ENCODE measurements at places on chromosomes 1 and 21.
A peak's percentile ranks its signal among the peaks of the same experiment; 100 is the strongest.

DNA sequence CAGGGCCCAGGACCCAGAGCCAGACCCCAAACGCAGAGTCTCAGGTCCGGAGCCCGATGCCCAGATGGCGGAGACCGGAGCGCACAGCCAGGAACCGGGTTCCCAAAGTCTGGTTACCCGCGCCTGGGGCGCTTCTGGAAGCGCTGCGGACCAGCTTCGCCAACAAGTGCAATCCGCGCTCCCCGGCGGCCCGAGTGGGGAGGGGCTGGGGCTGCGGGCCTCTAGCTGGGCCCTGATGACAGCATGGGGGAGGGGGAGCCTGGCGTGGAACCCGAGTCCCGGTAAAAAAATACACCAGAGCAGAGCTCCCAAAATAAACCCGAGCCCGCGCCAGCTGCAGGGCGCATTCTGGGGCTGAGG is 494 bp downstream of the NT5C1A start:
- DNase-seq, result no peak

DNA sequence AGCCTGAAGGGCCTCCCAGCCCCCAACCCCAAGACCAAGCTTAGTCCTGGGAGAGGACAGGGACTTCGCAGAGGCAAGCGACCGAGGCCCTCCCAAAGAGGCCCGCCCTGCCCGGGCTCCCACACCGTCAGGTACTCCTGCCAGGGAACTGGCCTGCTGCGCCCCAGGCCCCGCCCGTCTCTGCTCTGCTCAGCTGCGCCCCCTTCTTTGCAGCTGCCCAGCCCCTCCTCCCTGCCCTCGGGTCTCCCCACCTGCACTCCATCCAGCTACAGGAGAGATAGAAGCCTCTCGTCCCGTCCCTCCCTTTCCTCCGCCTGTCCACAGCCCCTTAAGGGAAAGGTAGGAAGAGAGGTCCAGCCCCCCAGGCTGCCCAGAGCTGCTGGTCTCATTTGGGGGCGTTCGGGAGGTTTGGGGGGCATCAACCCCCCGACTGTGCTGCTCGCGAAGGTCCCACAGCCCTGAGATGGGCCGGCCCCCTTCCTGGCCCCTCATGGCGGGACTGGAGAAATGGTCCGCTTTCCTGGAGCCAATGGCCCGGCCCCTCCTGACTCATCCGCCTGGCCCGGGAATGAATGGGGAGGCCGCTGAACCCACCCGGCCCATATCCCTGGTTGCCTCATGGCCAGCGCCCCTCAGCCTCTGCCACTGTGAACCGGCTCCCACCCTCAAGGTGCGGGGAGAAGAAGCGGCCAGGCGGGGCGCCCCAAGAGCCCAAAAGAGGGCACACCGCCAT is 21.9 kb upstream of the ARF1 start:
- DNase-seq, result no peak

DNA sequence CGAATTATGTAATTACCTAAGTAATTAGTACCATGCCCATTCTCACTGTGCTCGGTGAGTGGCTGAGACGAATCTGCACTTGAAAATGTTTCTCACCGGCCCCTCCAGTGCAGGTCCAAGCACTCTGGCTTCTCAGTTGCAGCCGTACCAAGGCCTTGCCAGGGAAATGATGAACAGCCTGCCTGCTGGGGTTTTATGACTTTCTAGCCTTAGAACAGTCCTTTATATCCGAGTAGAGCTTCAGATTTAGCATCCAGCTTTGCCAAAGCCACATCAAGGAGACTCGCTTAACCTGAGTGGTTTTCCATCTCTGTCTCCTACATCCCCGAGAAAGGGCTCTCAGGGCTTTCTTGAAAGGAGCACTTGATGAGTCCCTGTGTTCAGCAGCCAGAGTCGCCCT is 83.4 kb downstream of the GREM2 start:
- DNase-seq, result no peak

DNA sequence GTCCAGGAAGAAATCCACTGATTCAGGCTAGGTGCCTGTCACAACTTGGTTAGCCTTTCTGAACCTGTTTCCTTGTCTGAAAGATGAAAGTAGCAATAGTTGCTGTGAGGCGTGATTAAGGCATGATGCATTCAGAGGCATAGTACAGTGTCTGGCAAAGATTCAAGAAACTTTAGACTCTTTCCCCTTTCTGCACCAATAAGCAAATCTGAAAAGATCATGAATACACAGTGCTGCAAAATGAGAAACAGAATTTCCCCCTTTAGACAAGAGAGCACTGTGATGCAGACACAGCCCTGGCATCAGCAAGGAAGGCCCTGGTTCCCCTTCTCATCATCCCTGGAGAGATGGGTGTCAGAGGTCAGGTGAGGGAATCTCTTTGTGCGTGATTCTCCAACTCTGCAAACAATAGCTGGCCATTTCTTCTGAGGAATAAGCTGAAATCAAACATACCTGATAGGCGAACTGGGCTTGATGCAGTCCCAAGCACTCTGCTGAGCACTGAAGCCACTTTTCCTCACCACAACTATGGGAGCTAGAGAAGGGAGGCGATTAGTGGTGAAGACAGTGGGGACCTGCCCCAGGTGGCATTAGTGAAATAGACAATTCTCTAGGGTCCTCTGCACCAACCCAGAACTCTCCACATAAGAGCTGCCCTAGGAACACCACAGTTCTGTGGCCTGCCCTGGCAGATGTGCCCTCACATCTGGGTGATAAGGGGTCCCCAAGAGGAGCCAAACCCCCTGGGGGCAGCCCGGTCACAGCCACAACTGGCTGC is 41.7 kb downstream of the ITPKB start:
- DNase-seq, result no peak

- DNase-seq, result no peak
Measured at GRCh38 chr1:8423269-8423691, 105.4 kb downstream of the SLC45A1 start.

DNA sequence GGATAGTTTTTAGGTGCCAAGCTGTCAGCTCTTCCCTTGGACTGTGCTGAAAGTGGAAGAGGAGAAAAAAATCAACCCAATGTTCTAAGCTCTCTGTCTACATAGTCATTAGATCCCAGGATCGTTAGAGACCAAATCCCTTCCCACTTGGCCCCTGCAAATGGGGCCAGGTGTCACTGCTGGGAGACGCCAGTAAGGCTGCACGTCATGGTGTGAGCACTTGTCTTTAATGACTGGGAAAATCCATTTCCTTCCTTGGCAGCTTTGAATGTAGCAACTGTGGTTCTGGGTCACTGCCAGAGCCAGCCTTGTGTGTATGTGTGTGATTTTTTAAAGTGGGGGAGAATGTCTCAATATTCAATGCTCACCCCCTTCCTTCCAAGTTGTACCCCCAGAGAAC is 59.9 kb downstream of the MAN1C1 start:
- DNase-seq, result peak; percentile 45

- DNase-seq, result no peak
Measured at GRCh38 chr1:205451759-205452164, 4.1 kb downstream of the BLACAT1 start.

DNA sequence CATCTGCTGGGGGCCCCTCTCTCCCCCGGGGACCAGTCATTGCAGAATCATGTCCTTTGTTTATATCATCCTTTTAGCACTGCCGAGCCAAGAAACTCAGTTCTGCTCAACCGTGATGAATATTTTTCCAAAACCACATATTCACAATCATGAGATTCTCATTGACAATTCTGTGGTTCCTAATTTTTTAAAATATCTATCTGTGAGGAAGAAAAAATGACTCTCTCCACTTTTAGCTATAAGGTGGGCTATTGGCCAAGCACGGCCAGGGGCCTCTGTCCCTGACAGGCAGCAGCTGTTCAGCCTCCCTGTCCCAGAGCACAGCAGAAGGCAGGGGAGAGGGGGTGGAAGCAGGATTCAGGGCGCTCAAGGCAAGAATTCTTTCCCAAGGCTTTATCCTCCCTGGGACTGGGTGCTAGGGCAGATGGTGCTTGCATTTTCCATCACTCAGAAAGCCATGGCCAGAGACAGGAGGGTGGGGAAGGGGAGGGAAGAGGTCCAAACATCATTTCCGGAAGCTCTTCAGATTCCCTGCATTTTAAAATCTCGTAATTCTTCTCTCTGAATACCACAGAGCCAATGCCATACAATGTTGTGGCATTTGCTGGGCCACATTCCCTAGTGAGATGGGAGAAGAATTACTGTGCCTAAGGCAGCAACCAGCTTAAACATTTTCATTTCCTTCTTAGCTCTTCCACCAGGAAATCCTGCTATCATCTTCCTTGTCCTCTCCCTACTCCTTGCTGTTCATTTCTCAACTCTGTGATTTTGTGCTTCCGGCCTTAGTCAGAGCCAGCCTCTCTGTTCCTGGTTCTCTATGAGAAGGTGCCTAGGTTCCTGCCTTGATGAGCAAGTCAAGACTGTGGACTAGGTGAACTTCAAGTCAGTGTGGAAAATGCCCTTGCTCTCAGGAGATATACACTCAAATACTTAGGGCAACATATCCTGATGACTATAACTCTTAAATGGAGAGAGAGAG is 60.3 kb downstream of the KCNJ6 start:
- DNase-seq, result no peak

DNA sequence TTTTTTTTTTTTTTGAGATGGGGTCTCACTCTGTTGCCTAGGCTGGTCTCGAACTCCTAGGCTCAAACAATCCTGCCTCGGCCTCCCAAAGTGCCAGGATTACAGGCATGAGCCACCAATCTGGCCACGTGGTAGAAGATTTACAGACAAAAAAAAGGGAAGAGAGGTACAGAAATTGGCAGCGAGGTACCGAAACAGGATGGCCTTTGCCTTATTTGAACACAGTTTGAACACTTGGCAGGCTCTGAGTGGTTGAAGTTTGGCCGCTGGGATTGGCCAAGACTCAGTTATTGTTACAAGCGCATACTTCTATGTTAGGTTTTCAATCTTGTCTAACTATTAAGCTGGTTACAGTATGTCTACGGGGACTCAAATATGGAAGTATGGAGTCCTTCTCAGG is 6.2 kb upstream of the AADACL4 start:
- DNase-seq, result no peak

- DNase-seq, result no peak
Measured at GRCh38 chr1:65082346-65083040, 65.5 kb upstream of the AK4 start.

DNA sequence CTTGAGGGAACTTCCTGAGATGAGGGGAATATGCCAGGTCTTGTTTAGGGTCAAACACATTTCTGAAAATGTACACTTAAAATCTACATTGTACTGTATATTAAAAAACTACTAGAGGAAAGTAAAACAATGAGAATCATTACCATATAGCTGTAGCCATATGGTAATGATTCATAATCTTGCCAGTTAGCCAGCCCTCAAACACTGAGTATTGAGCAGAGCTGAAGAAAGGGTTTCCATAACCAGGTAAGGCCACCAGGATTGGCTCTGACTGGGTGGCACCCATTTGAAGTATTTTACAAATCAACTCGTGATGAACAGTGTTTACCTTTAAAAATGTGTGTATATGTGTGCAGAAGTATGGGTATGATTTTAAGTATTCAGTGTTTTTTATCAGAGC is 226.7 kb downstream of the SLC45A1 start:
- DNase-seq, result no peak

DNA sequence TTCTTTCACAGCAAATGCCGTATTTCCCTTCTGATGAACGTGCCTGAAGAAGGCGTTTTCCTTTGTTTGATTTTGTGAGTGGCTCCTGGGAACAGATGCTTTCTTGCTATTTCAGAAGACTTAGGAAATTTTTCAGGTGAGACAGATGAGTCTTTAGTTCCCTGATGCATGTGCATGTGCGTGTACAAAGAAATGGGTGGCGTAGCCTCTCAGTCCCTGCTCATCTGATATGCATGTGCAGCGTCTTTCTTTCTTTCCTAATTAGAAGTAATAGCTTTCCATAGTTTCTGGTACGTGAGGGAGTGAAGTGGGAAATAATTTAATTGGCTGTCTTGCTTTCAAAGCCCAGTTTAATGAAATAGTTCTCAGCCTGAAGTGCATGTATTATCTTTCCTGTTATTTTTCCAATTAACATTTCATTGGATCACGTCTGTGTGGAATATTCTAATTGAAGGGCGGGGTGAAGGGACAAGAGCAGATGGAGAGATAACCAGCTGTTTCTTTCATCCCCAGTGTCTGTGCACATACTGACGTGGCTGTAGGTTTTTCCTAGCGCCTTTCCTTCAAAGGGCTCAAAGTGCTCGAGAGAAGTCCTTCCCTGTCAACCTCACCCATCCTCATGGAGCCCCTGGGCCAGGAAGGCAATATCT is 104.3 kb downstream of the FAM78B start:
- no peak for DNase-seq

- DNase-seq, result no peak
Measured at GRCh38 chr1:12052008-12052573, 11.0 kb upstream of the TNFRSF8 start.

DNA sequence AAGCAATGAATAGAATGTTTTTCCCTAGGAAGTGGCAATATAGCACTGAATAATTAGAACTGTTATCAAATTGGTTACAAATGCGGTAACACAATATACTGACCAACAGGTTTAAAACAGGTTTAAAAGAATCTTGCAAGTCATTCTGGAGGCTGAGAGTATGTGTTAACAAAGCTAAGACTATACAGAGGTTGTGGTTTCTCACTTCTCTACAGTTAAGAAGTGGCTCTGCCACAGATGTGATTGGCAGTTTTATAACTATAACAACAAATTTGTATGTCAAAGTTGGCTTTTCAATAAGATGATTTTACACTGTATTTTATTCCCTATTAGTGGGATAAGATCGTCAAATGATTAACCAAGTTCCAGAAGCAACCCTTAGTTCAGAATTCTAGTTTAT is 7.1 kb downstream of the ANGEL2 start:
- DNase-seq, result no peak

- no peak for DNase-seq
Measured at GRCh38 chr1:171434717-171435346, 50.5 kb upstream of the PRRC2C start.

GRCh38 chr1:93148001-93148400 is 32.2 kb downstream of the TMED5 start:
- DNase-seq, result no peak

- DNase-seq, result no peak
Measured at GRCh38 chr1:76591963-76592362, 275.3 kb upstream of the ST6GALNAC5 start.

- peak; percentile 67 for DNase-seq
Measured at GRCh38 chr1:152869808-152870419, 8.2 kb upstream of the SMCP start.

DNA sequence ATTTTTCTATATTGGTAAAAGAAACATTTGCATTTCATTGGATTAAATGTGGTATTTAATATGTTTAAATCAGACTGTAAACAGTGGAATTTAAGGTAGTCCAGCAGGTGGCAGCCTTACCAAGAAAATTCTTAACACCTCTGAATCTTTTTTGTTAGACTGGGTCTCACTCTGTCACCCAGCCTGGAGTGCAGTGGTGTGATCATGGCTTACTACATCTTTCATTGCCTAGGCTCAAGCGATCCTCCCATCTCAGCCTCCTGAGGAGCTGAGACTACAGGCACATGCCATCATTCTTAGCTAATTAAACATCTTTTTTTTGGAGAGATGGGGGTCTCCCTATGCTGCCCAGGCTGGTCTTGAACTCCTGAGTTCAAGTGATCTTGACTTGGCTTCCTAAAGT is 98.8 kb downstream of the RABGAP1L start:
- DNase-seq, result peak; percentile 18

Data from NCI-H1436 (cell line).